Stomach (tissue), 19 donors: ENCODE measurements at places on chromosomes 2 and 18. TPM values are rescaled to one million over a fixed set of nuclear protein-coding genes. Genes with fewer than 3 reads are reported as not detected.

The GRB14 gene
- 3.9 TPM for total RNA-seq

- no peaks in the 10 kb centered on the region for H3K27me3 ChIP-seq
- peaks cover under 1% of the 10 kb centered on the region for H3K4me1 ChIP-seq
- peaks cover 10% of the 10 kb centered on the region for H3K36me3 ChIP-seq
- no peak for DNase-seq
Measured at GRCh38 chr2:68127358-68128242, 30.1 kb upstream of the PNO1 start.

GRCh38 chr2:24509840-24510239 is 18.8 kb downstream of the NCOA1 start:
- no peaks in the 10 kb centered on the region for H3K27me3 ChIP-seq
- H3K36me3 ChIP-seq, result no peaks in the 10 kb centered on the region
- H3K27ac ChIP-seq, result no peak overlapping the region
- DNase-seq, result no peak

The SCG2 gene
- total RNA-seq, result 10.5 TPM

The COL6A3 gene
- 105 TPM for total RNA-seq

The KYNU gene
- total RNA-seq, result 39.4 TPM

The CRYGD gene
- total RNA-seq, result not detected

- H3K36me3 ChIP-seq, result no peaks in the 10 kb centered on the region
- H3K27me3 ChIP-seq, result no peaks in the 10 kb centered on the region
- no peaks in the 10 kb centered on the region for H3K4me1 ChIP-seq
- no peak overlapping the region for H3K4me3 ChIP-seq
Measured at GRCh38 chr2:27154488-27154887, 5.7 kb downstream of the TCF23 start.

- H3K4me1 ChIP-seq, result peaks cover 6% of the 10 kb centered on the region
Measured at GRCh38 chr2:226187616-226188015, 612.0 kb downstream of the IRS1 start.

DNA sequence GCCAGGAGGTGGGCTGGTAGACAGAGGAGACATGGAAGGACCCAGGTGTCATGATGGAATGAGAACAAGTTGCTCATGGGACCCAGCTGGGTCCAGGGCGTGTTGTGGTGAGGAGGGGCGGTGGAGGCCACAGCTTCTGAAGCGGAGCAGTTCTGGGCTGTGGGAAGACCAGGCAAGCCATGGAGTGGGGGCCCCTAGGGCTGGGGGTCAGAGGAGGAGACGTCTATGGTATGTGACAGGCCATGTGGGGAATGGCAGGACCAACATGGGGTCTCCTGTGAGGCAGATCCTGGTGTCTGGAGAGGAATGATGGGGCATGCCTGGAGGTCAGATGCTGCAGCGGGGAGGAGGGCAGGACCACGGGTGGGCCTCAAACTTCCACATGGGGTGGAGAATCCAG is 16.9 kb downstream of the MYO7B start:
- H3K4me1 ChIP-seq, result no peaks in the 10 kb centered on the region
- no peaks in the 10 kb centered on the region for H3K36me3 ChIP-seq
- no peak overlapping the region for H3K4me3 ChIP-seq

DNA sequence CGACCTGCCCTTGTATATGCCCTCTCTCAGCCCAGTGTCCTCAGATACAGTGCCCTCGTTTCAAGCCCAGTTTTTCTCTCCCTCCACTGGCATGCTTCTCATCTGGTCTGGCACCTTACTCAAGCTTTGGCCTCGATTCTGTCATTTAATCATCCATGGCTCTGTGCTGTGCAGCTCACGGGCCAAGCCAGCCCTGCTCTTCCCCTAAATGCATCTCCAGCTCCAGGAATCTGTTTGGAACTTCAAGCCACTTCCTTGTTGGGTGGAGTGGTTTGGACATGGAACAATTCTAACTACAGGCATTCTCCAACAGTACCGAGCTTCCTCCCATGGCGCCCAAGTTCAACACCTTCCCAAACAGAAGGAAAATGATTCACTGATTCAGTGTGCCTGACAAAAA is 76.7 kb upstream of the ZNF397 start:
- H3K36me3 ChIP-seq, result no peaks in the 10 kb centered on the region
- H3K4me1 ChIP-seq, result no peaks in the 10 kb centered on the region
- DNase-seq, result no peak
- H3K27me3 ChIP-seq, result no peaks in the 10 kb centered on the region
- no peak overlapping the region for H3K4me3 ChIP-seq

The LYPD6 gene
- total RNA-seq, result 8.1 TPM

The MALL gene
- 28.4 TPM for total RNA-seq

- peak overlapping the region; percentile 73 for H3K4me3 ChIP-seq
- H3K27me3 ChIP-seq, result no peaks in the 10 kb centered on the region
Measured at GRCh38 chr18:63970809-63971205, 926 bp downstream of the SERPINB8 start.

DNA sequence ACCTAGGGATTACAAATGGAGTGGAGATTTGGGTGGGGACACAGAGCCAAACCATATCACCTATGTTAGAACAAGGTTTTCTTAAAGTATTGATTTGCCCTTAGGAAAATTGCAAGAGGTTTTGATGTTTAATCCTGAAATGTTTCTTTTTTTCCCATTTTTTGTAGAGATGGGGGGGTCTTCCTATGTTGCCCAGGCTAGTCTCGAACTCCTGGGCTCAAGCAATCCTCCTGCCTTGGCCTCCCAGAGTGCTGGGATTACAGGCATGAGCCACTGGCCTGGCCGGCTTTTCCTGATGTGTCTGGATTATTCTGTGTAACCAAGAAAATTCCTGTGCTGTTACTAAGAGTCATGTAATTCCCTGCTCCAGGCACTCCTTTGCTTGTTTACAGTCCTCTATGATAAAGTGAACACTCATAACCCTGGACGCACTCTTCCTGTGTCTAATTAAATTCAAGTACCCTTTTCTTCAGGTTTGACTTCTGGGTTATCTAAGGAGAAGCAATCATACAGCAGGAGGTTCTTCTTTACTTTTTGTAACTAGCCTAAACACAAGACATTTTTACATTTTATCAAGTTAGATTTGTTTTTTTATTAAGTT is 15.0 kb upstream of the CTDP1 start:
- H3K27ac ChIP-seq, result no peak overlapping the region
- H3K4me3 ChIP-seq, result no peak overlapping the region
- no peaks in the 10 kb centered on the region for H3K36me3 ChIP-seq

The GALNT13 gene
- total RNA-seq, result 0.72 TPM

DNA sequence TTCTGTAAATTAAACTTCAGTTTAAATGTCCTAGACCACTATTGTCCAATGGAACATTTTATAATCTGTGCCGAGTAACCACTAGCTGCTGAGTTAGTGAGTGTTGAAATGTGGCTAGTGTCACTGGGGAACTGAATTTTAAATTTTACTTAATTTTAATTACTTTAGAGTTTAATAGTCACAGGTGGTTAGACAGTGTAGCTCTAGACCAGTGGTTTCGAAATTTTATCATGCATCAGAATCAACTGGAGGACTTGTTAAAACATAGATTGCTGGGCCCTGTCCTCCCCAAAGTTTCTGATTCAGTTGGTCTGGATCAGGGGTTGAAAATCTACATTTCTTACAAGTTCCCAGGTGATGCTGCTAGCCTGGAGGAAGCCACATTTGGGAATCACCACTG is 110.4 kb downstream of the FMNL2 start:
- peaks cover 7% of the 10 kb centered on the region for H3K4me1 ChIP-seq
- peak overlapping the region; percentile 62 for H3K27ac ChIP-seq
- H3K27me3 ChIP-seq, result no peaks in the 10 kb centered on the region
- no peak overlapping the region for H3K4me3 ChIP-seq

The PPP1R1C gene
- total RNA-seq, result not detected

DNA sequence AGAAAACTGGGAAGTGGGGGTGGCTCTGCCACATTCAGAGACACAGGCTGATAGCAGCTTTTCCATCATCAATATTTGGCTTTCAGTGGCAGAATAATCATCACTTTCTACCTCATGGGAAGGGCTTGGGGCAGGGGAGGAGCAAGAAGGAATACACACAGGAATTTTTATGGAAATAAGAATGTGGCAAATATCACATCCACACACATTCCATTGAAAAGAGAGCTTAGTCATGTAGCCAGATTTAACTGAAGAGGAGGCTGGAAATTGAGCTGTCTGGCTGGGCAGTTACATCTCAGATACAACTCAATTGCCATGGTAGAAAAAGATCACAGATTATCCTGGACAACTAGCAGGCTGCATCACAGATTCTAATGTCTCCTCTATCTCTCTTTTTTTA is 1474.0 kb upstream of the ACVR2A start:
- H3K27ac ChIP-seq, result no peak overlapping the region
- H3K4me1 ChIP-seq, result no peaks in the 10 kb centered on the region
- H3K4me3 ChIP-seq, result no peak overlapping the region
- no peaks in the 10 kb centered on the region for H3K36me3 ChIP-seq
- no peak for DNase-seq

DNA sequence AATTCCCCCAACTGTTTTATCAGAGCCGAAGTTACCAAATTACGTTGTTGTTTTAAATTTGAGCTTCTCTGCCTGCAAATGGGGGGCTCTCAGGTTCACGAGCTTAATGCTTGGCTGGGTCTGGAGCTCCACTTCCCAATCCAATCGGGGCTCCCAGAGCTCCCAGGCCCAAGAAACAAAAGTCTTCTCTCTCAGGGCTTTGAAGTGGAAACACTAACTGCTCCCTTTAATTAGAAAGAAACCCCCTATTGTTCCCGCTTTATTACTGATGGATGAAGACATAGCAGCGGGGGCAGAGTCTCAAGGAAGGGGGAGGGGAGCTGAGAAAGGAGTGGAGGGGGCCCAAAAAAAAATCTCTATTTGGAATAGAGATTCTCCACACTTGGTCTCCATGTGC is 15.6 kb upstream of the PKDCC start:
- no peak overlapping the region for H3K27ac ChIP-seq
- no peak for DNase-seq
- no peaks in the 10 kb centered on the region for H3K27me3 ChIP-seq
- no peaks in the 10 kb centered on the region for H3K36me3 ChIP-seq
- H3K4me3 ChIP-seq, result no peak overlapping the region

The EML6 gene
- 10.1 TPM for total RNA-seq

DNA sequence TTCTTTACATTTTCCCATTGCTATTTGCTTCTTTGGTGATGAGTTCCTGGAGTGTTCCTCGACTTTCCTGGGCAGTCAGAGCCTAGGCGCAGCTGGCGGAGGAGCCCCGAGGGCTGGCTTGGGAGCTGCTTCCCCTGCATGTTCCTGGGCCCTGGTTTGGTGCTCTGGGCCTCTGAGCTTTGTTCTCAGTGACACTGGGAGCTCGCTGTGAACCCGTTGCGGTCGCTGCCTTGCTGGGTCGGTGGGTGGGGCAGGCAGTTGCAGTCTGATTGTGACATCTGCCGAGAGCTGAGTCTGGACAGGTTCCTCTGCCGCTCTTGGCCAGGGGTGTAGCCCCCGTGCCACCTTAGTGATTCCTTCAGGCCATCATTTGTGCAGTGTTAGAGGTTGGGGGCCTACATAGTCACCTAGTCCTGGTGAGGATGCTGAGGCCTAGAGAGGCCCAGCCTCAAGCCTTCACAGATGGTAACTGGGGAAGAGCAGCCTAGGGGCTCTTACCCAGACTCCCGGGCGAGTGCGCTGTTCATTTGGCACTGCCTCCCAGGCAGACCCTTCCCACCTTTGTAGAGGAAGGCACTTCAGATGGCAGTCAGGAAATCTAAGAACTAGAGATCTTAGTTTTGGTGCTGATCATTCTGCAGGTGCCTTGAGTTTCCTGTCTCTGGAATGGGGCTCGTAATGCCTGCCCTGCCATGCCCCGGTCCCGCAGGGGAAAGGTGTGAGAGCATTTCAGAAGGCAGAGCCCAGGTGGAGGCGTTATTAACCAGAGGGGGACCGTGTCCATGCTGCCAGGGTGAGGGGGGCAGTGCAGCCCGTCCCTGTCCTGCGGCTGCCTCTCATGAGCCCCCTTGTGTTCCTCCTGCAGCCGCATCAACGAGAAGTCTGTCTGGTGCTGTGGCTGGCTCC is 8.4 kb downstream of the ASB1 start:
- no peak overlapping the region for H3K4me3 ChIP-seq
- peaks cover 23% of the 10 kb centered on the region for H3K4me1 ChIP-seq
- H3K36me3 ChIP-seq, result peaks cover 23% of the 10 kb centered on the region
- H3K27me3 ChIP-seq, result no peaks in the 10 kb centered on the region

The PLB1 gene
- total RNA-seq, result 0.45 TPM

GRCh38 chr2:37105150-37105549 is 20.8 kb downstream of the GPATCH11 start:
- no peak for DNase-seq
- H3K27ac ChIP-seq, result no peak overlapping the region
- H3K4me1 ChIP-seq, result no peaks in the 10 kb centered on the region

- no peaks in the 10 kb centered on the region for H3K4me1 ChIP-seq
- peaks cover 36% of the 10 kb centered on the region for H3K36me3 ChIP-seq
- DNase-seq, result no peak
- no peak overlapping the region for H3K27ac ChIP-seq
- H3K4me3 ChIP-seq, result no peak overlapping the region
- no peaks in the 10 kb centered on the region for H3K27me3 ChIP-seq
Measured at GRCh38 chr2:230881840-230882239, 17.1 kb downstream of the ITM2C start.

- no peak overlapping the region for H3K27ac ChIP-seq
- no peaks in the 10 kb centered on the region for H3K27me3 ChIP-seq
- no peaks in the 10 kb centered on the region for H3K36me3 ChIP-seq
- DNase-seq, result peak; percentile 42
- H3K4me1 ChIP-seq, result peaks cover 8% of the 10 kb centered on the region
- H3K4me3 ChIP-seq, result no peak overlapping the region
Measured at GRCh38 chr18:58447402-58448095, 181.3 kb downstream of the ALPK2 start.

The FAM237A gene
- not detected for total RNA-seq

DNA sequence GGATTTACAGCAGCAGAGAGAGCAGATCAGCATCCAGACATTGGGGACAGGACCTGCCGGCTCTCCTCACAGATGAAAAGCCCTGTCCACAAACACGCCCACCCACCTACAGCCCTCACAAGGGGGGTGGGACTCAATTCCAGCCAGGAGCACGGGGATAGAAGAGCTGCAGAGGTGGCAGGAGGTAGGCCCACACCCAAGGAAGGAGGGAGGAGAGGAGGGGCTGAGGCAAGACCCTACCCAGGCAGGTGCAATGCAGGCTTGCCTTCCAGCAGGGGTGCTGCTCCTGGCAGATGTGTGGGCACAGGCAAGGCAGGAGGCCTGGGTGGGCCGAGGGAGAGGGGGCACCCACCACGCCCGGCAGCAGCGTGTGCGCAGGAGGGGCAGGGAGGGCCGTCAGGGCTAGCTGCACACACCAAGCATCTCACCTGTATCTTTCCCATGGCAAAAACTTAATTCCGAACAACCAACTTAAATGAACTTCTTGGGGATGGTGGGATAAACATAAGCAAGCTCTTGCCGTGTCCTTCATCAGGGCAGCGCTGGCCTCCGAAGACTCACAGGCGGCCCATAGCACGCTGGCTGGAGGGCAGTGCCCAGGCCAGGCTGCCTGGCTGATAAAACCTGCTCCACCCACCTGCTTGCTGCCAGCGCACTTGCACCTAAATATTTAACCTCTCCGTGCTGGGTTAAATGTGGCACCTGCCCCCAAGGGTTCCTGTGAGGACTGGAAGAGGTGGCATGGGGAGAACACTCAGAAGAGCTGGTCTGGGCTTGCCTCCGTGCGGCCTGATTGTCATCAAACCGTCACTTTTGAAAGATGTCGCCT is 219.5 kb downstream of the HDAC4 start:
- peaks cover 76% of the 10 kb centered on the region for H3K36me3 ChIP-seq
- H3K27ac ChIP-seq, result no peak overlapping the region
- H3K4me3 ChIP-seq, result no peak overlapping the region
- H3K4me1 ChIP-seq, result peaks cover 16% of the 10 kb centered on the region
- no peaks in the 10 kb centered on the region for H3K27me3 ChIP-seq
- no peak for DNase-seq

The CNTNAP5 gene
- 1.3 TPM for total RNA-seq
